ENCODE measurements at places on chromosomes 12 and 14.

DNA sequence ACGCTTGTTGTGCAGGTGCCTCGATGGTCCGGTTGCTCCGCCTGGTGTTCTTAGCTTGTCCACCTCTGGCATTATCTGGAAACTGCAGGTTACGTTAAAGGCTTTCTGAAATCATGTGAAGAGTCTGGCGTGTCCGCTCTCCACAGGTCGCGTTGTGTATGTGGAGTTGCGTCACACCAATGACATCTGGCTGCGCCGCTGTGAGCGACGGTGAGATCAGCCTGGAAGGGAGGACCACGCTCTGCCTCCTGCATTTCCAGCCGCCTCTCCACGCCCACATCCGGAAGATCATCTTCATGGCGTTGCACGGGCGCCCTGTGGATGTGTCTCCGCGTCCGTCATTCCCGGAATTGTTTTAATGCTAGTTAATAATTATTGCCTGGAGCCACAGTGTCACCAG lies 50.6 kb upstream of the GALNT9 start:
- no peak for DNase-seq

DNA sequence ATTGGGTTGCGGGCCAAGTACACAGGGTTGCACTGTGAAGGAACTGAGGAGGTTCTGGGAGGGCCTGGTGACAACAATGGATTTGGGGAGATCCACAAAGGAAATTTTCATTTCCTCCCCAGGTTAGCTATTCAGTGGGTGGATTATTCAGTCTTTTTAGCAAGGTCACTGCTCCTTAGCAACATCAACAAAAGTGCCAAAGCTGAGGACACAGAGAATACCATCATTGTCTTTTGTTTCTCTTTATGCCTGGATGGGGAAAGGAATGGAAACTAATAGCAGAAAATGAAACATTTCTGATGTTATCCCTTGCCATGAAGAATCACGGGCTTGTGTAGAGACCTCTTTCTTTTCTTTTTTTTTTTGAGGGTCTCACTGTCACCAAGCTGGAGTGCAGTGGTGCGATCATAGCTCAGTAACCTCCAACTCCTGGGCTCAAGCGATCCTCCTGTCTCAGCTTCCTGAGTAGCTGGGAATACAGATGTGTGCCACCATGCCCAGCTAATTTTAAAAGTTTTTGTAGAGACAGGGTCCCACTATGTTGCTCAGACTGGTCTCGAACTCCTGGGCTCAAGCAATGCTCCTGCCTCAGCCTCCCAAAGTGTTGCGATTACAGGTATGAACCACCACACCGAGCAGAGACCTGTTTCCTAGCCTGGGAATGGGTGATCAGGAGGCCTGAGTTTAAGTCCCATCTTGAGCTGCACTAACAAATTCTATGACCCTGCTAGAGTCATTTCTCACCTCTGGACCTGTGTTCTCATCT lies 6.5 kb downstream of the PPP1R3E start:
- no peak for DNase-seq

GRCh38 chr12:44759289-44759688 lies 116.8 kb downstream of the NELL2 start:
- DNase-seq, result no peak

DNA sequence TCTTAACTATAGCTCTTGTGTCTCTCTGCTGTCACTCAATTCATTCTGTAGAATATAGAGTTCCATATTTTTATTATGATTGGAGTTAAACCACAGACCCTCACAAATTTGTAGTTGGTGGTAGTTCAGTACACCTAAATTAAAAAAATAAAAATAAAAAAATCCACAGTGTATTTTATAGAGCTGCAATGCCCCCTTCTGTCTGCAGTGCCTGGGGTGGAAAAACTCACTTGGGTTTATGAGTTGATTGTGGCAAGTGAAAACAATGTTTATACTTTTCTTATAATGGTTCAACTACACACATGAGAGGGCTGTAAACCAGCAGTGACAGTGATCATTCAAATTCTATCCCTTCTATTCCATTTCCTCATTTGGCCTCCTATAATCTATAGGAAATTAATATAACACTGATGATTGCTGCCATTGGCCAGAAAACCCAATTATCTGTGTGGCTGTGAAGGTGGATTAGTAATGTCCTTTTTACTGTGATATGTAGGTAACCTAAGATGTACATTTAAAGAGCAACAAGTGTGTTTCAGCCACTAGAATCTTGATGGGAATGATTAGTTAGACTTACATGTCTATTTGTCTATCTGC lies 166.9 kb upstream of the LRIG3 start:
- DNase-seq, result no peak

DNA sequence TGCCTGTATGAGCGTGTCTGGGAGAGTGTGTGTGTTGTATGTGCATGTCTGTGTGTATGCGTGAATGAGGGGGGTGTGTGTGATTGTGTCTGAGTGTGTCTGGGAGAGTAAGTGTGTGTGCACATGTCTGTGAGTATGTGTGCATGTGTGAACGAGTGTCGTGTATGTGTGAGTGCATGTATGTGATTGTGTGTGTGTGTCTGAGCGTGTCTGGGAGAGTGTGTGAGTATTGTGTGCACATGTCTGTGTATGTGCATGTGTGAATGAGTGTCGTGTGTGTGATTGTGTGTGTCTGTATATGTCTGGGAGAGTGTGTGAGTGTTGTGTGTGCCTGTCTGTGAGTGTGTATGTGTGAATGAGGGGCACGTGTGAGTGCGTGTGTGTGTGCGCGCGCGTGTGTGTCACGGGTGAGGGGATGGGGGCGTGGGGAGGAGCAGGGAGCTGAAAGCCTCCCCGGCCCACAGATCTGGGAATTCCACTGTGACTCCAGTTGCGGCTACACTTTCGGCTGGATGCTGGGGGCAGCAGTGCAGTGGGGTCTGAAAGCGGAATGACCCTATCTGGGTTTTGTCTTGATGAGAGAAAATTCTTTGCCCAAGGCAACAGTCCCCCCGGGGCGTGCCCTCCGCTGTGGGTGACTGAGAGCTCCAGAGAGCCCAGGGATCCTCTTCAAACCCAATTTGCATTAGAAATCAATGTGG lies 138.1 kb upstream of the MED13L start:
- no peak for DNase-seq

DNA sequence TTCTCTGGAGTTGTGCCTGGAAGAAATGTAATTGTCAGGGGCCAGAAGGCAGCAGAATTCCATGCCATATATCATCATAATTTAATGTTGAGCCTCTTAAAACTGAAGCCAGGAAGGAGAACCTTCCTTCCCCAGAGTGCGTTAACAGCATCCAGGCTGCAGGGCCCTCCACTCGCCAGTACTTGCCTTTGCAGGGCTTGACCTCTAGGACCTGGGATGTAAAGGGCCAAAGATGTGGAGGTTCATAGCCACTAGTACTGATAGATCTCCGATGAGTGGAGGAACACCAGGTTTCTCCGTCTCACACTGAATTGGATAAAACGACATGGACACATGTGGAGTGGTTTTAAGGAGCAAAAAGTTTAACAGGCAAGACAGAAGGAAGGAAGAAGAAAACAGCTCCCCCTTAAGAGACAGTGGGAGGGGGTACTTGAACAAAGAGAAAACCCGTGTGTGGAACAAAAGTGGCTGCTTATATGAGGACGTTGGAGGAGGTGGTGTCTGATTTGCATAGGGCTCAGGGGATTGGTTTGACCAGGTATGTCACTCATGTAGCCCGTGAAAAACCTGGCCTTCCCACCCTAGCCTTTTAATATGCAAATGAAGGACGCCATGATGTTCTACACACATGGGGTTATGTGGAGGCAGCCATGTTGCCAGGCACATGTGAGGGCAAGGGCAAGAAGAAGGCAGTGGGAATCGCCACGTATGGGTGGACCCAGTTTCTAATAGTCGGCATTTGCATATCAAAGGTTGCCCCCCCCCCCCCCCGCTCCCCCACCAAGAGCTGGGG lies 38.8 kb upstream of the WSCD2 start:
- DNase-seq, result no peak

DNA sequence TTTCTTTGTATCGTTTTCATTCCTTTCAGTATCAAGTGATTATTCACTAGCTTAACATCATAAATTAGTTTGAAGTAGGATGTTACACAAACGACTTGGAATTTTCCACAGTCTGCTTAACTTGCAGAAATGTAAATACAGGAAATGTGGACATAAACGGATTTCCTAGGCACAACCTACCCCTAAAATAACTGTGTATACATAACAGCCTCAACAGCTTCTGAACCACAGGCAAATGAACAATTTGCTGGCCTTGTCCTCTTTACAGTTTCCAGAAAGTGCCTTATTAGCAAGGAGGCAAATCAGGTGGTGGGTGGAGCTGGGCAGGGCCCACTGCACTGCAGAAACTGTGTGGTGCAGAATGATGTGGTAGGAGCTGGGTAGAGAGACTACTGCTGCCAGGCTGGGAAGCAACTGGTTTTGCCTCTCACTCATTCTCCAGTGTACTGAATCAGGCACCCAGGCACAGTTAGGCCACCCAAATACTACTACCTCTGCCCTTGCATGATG lies 14.1 kb downstream of the DRAM1 start:
- peak; percentile 46 for DNase-seq

DNA sequence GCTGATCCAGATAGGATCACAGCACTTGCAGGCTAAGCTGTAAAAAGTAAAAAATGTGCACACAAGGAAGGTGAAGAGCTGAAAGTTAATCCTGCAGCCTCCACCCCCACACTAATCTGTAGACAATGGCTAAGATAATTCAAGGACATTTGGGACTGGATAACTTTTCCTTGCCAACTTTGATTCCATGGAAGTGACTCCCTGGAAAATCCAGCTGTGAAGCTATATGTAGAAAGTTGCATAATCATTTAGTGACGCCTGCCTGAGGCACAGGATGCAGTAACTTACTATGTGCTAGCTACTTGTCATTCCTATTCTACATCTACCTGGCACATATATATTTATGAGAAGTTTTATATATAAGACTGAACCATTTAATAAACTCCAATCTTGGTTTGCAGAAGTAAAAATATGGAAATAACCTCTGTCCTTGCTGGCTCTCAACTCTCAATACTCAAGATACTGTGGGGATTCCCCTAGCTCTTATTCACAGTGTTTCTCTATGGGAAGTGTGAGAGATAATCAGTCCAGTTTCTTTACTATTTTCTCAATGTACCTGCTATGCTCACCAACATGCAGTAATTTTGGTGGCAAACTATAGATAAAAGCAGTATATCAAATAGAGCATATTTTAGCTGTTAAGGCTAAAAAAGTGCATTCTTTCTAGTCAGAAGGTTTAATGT lies 14.8 kb downstream of the LDHB start:
- DNase-seq, result no peak

GRCh38 chr14:105366386-105367074 lies 31.8 kb upstream of the TEX22 start:
- DNase-seq, result no peak

DNA sequence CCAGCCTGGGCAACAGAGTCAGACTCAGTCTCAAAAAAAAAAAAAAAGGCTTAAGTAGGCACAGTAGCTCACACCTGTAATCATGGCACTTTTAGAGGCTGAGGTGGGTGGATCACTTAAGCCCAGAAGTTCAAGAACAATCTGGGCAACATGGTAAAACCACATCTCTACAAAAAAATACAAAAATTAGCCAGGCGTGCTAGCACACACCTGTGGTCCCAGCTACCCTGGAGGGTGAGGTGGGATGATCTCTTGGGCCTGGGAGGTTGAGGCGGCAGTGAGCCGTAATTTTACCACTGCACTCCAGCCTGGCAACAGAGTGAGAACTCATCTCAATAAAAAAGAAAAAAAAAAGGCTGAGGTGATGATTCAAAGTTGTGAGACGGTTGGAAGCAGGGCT lies 9.1 kb upstream of the RESF1 start:
- no peak for DNase-seq

- DNase-seq, result no peak
Observed at GRCh38 chr14:60643463-60644314, 5.6 kb downstream of the SIX1 start.

DNA sequence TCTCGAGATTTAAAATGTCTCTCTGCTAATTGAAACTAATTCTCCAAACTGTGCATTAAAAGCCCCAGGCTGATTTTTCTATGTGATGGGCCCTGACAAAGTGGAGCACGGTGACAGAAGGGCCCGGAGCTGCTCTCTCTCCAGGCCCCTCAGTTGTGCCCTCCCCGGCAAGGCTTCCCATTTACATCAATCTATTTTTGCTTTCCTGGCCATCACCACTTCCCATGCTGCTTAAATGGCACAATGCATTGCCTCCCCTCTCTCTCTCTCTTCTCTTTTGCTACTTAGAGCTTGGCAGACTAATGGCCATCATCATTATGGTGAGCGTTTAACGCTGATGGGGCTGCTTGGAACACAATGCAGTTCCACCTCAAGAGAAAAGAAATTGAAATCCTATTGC lies 270.7 kb upstream of the DIO3 start:
- no peak for DNase-seq

GRCh38 chr14:61475316-61475715 lies 153.9 kb downstream of the PRKCH start:
- no peak for DNase-seq

DNA sequence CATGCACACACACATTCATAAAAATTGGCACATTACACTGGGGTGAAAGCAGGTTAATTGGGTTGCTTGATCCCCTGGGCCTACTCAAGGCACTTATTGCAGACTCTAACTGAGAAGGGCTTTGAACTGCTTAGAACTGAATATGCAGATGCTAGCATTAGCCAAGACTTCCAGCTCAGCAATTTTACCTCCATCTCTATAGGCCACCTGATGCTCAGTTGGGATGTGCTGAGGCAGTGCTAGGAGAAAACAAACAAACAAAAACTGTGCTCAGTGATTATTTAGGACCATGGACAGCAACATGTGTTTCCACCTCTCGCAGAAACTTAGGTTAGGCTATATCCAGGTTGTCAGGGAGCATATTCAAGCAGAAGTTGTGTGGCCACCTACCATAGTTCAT lies 124.8 kb upstream of the WSCD2 start:
- no peak for DNase-seq

Measured in AG09319 (cell line).